ENCODE measurements at places on chromosomes 2 and 18.

- DNase-seq, result no peak
These were observed 1.2 kb downstream of the IDH1 start for GRCh38 chr2:208253600-208254117.

- DNase-seq, result no peak
These were observed 11.4 kb upstream of the DTNB start for GRCh38 chr2:25684577-25685473.

- DNase-seq, result no peak
These were observed 218.2 kb downstream of the KLHL29 start for GRCh38 chr2:23603156-23603555.

DNA sequence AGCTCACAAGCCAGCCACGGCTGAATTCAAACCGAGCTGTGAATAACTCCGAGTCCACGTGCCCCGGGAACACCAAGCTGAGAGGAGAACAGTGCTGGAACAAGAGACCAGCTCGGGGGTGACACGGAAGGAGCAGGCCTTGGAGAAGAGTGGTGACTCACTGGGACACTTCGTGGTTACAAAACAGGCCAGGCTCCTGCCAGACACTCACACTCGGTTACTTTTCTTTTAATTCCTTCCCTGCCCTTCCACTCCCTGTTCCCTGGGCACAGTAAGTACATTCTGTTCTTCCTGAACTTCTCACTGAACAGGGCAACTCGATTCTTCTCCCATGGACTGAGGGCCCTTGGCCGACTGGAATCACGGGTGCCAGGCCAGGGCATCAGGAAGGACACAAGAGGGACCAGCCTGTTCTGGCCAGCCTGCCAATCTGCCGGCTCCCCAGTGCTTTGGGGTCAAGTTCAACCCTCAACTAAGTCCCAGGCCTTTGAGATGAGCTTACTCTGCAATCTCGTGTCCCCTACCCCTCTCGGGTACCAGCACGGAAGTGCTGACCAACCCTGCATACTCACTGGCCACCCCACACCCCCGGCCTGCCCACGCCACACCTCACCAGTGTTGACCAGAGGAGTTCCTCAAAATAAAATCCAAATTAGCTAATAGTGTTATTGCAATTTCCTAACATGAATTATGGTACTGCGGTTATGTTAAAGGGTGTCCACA is 87.5 kb downstream of the TFCP2L1 start:
- no peak for DNase-seq

GRCh38 chr2:11241412-11242203 is 86.3 kb downstream of the SLC66A3 start:
- no peak for DNase-seq

DNA sequence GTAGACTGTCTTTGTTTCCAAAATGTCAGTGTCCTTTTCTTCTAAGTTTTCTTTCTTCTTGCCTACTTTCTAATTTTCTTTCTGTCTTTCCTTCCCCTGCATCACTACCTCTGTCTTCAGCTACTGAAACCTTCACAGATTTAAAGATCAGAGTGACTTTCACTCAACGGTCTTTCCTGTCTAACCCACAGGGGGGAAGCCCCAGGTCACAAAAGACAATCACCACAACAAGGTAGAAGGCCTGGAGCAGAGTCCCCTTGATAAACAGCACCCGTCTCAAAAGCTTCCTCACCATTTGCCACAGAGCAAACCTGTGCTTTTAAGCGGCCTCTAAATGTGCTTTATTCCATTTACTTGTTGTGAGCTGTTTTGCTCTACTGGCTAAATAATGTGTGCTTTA is 665.4 kb downstream of the BCL11A start:
- DNase-seq, result no peak

- DNase-seq, result no peak
These were observed 943.8 kb downstream of the LRP1B start for GRCh38 chr2:141187075-141187439.

GRCh38 chr2:240589850-240590525 is 3.5 kb downstream of the CAPN10 start:
- DNase-seq, result no peak

DNA sequence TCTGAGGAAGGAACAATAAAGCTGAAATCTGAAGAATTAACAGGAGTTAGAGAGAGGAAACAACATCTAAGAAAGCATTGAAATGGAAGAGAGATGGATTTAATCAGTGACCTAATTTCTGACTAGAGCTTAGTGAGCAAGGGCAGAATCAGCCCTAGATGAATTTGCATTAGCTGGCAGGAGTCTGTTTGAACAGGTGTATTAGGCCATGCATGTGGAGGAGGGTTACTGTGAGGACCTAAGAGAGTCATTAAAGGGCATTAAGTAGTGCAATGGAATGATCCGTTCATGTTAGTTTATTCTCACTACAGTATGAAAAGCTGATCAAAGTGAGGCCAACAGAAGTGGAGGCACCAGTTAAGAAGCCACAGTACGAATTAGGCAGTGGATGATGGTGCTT is 285.3 kb downstream of the GRB14 start:
- peak; percentile 46 for DNase-seq

GRCh38 chr2:75573145-75573878 is 12.6 kb upstream of the EVA1A start:
- DNase-seq, result no peak

DNA sequence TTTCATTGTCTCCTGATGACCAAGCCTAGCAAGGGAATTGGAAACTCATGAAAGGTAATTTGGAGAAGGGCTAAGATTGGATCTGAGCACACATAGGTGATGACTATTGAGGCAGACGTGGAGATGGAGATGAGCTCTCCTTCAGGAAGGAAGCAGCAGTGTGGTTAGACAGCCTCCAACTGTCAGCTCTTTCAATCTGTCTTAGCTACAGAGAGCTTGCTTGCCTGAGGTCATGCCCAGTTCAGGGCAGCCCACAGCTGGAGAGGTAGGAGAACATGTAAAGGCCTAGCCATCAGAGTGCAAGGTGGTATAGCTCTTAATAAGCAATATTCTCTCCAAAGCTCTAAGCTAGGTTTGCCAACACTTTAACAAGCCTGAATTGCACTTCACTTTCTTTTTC is 79.2 kb downstream of the THSD7B start:
- DNase-seq, result no peak

GRCh38 chr2:11416186-11416585 is 49.8 kb downstream of the E2F6 start:
- no peak for DNase-seq

- no peak for DNase-seq
These were observed 70.6 kb downstream of the CERS6 start for GRCh38 chr2:168526641-168527040.

- DNase-seq, result no peak
These were observed 138.7 kb downstream of the RAB3GAP1 start for GRCh38 chr2:135190799-135191198.

- no peak for DNase-seq
These were observed 121.3 kb downstream of the BCL2 start for GRCh38 chr18:63198098-63198760.

DNA sequence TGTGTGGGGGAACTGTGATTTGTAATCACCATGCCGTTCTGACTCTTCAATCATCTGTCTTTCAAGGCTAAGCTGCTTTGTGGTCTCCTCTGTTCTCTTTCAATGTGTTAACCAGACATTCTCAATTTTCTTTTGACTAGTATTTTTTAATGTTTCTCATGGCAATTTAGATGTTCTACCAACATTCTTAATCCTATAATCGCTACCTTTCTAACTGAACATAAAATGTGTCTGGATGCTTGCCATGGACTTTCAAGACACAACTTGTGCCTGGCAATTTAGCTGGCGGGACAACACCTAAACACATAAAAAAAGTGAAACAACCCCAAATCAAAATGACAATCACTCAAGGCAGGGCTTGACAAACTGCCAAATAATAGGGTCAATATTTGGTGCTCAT is 135.0 kb upstream of the ACKR3 start:
- no peak for DNase-seq

DNA sequence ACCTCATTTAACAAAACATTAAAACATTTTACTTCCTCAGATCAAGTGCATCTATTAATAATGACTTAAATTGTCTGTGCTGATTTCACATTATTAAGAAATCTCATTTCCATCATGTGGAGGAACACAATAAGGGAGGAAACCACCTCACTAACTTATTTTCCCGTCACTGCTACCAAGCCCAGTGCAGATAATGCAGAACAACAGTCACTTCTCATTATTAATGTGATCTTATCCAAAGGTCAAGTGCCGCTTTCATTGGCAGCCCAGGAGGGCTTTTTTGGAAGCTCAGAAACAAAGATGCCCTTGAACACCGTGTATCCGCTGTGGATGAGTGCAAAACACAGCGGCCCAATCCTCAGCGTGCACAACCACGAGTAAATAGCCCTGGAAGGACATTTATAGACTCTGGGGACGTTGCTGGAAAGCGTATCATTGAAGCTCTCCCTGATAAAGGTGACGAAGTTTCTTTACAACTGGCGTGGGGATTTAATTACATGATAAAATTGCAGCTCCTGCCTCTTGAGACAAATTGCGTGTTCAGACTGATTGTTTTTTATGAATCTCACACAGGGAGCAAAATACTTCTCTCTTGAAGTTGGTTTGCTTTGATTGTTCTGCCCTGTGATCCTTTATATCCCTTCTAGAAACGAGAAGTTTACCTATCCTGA is 13.2 kb downstream of the ASB18 start:
- peak; percentile 23 for DNase-seq

DNA sequence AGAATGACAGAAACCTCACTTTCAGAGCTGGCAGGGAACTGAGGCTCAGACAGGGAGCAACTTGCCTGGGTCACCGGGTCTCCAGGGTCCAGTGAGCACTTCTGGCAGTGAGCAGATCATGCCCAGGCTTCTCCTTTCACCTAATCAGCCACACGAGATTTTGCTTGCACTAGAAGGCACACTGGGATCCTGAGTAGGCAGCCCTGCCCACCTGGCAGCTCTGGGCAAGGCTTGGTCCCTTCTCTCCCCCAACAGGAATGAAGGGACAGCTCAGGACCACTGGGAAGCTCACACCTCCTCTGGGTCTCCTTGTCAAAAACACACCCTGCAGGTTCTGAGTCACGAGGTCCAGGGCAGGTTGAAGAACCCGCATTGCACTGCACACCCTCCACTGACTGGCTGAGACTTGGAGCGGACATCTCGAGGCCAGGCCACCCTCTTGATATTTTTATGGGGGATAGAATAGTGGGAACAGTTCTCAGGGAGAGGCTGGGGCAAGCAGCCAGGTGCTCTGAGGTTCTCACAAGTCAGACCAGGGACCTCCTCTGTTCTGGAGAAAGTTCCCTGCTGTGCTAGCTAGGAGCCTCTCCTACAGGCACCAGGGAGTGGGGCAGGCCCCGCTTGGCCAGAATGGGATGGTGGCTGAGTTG is 5.7 kb downstream of the MAL start:
- DNase-seq, result no peak

GRCh38 chr18:5717256-5717655 is 173.5 kb upstream of the EPB41L3 start:
- DNase-seq, result no peak

DNA sequence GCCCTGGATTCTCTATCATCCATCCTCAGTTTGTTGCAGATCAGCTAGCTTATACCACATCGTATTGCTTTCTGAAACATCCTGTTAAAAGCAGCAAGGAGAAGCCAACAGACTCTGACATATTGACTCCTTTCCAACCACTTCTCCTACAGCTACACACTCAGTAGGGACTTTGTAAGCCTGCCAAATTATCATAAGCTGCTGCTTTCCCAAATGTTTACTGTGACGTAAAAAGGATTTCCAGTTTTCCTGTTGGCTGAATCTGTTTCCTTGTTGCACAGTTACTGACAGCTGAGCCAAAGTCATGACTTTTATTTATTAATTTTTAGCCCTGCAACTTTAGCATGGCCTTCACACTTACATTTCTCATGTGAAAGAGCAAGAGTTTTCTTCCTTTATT is 294.3 kb downstream of the KCNJ3 start:
- no peak for DNase-seq

GRCh38 chr18:50218432-50219197 is 23.7 kb upstream of the MYO5B start:
- no peak for DNase-seq

DNA sequence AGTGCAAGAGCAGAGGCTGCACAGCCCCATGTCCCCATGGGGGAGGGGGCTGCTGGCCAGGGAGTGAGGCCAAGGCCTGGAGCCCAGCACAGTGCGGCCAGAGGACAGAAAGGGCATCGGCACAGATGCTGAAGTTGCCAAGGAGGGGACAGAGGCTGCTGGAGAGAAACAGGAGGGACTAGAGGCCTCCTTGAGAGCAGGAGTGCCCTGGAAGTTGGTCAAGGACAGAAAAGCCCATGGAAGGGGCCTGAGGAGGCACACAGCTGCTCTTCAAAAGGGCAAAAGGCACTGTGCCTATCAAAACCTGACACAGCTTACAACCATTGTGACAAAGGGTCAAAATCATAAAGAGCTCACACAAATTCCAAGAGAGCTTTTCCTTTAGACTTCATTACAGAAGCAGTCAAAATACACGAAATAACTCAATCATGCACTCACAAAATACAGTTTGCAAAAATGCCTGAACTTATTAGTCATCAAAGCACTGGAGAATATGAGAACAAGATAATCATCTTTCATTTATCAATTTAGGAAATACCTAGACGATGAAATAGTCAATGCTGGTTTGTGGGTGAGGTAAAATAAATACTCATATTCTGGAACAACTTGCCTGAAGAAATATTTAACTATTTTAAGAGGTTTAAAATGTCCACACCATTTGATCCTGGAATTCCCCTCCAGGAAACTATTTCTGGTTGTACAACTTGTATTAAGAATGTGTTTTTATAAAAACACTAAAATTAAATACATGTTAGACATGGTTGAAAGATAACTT is 79.6 kb downstream of the USP40 start:
- no peak for DNase-seq

DNA sequence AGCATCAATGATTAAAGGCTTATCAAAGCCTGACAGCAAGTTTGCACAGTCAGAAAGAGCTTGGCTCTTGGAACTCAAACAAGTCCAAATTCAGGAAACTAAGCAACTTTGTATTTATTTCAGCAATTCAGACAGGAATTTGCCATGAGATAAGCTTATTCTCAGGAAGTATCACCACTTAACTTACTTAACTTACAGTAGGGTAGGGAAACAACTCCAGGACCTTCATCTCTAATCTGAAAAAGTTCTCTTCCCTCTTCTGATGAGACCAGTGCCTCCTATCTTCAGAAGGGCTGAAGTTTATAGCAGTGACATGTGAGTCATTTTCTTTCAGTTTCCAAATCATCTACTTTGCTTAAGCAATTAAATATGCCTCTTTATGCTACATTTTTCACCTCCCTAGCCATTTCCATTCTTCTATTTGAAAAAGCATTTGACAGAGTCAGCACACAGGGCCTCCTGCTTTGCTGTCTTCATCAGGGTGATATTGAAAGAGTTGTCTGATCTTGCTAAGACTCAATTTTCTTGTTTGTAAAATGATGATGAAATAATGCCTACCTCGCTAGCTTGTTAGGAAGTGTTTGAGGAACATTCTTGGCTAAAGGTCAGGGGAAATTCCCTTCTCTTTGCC is 389.5 kb downstream of the RND3 start:
- DNase-seq, result no peak

GRCh38 chr2:134207589-134208209 is 46.2 kb upstream of the MGAT5 start:
- no peak for DNase-seq

- no peak for DNase-seq
These were observed 140.7 kb upstream of the PXDN start for GRCh38 chr2:1884933-1885580.
